ENCODE measurements at places on chromosomes 13 and 19.

DNA sequence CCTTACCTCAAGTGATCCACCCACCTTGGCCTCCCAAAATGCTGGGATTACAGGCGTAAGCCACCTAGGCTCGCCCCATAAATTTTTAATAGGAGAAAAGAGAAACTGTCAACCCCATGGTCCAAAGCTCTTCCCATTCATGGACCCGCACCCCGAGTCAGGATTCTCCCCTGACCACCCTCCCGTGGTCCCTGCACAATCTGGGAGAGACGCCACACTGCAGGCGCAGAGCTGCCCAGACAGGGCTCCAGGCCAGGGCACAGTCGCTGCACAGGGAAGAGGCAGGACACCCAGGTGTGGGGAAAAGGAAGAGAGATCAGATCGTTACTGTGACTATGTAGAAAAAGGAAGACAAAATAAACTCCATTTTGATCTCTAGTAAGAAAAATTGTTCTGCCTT is 54.5 kb downstream of the ZNF93 start:
- no peak for DNase-seq

DNA sequence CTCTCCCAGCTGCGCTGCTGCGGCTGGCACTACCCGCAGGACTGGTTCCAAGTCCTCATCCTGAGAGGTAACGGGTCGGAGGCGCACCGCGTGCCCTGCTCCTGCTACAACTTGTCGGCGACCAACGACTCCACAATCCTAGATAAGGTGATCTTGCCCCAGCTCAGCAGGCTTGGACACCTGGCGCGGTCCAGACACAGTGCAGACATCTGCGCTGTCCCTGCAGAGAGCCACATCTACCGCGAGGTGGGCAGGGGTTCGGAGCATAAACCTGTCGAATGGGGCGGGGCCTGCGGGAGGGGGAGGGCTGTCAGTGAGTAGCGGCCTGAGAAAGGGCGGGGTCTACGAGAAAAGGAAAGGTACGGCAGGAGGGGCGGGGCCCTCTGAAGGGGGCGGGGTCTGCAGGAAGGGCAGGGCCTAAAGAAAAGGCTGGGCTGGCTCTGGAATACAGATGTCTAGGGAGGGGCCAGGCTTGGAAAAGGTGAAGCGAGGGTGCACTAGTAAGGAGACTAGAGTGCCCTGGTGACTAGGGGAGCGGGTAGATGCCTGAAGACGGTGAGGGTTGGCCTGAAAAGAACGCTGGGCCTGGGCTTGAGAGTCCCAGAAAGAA is 3.6 kb downstream of the CD37 start:
- DNase-seq = no peak

DNA sequence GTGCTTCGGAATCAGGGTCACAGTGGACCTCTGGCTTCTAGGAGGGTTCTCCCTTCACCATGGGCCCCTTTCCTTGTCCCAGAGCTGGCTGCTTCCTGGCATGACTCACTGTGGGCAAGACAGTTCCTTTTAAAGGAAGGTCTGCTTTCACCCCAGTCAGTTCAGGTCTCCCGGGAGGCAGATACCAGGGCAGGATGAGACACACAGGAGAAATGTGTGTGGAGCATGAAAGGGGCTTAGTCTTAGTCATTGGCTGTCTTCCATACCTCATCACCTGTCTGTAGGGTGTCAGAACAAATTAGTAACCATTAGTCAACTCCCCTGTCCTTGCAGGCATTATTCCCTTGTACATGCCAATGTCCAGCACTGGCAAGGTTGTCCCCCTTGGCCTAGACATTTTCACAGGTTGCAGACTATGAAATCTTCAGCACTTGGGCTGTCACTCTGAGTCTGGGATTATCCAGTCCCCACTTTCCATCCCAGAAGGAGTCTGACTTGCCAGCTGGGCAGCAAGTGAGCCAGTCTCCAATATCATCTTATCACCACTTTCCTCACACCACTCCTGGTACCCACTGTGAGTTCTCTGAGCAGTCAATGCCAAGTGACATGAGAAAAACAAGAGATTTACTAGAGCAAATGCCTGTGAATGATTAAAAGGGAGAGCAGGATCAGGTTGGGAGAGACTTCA is 76.8 kb upstream of the MEDAG start:
- DNase-seq = no peak

DNA sequence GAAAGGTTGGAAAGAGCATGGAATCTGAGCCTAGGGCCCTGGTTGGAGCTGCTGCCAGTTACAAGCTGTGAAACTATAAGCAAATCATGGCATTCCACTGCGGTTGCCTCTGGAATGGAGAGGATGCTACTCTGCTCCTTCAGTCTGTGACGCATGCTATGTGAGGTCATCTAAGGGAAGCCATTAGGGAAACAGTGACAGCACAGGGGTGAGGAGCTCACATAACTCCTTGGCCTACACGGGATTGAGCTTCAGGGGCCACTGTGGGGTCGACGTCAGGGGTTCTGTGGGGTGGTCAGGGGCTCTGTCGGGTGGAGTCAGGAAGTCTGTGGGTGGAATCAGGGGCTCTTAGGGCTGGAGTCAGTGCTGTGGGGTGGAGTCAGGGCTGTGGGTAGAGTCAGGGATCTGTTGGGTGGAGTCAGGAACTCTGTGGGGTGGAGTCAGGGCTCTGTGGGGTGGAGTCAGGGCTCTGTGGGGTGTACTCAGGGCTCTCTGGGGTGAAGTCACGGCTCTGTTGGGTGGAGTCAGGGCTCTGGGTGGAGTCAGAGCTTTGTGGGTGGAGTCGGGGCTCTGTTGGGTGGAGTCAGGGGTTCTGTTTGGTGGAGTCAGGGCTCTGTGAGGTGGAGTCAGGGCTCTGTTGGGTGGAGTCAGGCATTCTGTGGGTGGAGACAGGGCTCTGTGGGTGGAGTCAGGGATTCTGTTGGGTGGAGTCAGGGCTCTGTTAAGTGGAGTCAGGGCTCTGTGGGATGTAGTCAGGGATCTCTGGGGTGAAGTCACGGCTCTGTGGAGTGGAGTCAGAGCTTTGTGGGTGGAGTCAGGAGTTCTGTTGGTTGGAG is 35.8 kb upstream of the MEDAG start:
- DNase-seq = no peak

GRCh38 chr19:1066748-1067340 is at the start of gene ARHGAP45:
TSS of gene ARHGAP45 (plus strand) at chr19:1067167. CDS start at chr19:1067406, 239 bp downstream.
- no peak for DNase-seq

GRCh38 chr19:11027381-11027780 is 61.9 kb upstream of the LDLR start:
- no peak for DNase-seq

DNA sequence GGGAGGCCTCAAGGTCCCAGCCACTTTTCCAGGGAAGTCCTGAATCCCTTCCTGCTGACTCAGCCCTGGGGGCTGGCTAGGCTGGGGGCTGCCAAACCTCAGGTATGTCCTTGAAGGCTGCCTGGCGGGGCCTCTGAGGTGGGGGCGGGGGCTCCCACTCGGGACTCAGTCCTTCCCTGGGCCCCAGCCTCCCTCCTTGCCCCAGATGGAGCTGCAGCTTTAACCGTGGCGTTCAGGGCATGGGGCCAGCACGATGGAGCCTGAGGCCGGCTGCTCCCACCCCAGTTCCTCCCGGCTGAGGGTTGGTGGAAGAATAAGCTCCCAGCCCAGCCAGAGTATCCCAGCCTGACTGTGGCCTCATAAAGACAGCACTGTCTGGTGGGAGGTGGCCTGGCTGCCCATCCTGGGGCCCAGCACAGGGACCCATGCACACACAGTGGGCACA is 12.4 kb downstream of the CILP2 start:
- no peak for DNase-seq

- no peak for DNase-seq
These were observed 4.2 kb downstream of the PTGIR start for GRCh38 chr19:46620716-46621115.

- DNase-seq = no peak
These were observed 34.1 kb downstream of the SUGP2 start for GRCh38 chr19:18999016-18999758.

- no peak for DNase-seq
These were observed 197.2 kb downstream of the NUFIP1 start for GRCh38 chr13:44792096-44792495.

All from NCI-H1417 treated with DMSO at 0.1 percent for 48 hours (cell line).